Activated T-helper 1 cell treated with Interleukin-2 at 50 U/mL for 16 hours (primary cell): ENCODE measurements at places on chromosomes 3 and 15.

- DNase-seq = no peak
Observed at GRCh38 chr3:49339581-49339940, 292 bp downstream of the USP4 start.

GRCh38 chr3:16886303-16886683, 1.5 kb downstream of the PLCL2 start:
- no peak for DNase-seq

DNA sequence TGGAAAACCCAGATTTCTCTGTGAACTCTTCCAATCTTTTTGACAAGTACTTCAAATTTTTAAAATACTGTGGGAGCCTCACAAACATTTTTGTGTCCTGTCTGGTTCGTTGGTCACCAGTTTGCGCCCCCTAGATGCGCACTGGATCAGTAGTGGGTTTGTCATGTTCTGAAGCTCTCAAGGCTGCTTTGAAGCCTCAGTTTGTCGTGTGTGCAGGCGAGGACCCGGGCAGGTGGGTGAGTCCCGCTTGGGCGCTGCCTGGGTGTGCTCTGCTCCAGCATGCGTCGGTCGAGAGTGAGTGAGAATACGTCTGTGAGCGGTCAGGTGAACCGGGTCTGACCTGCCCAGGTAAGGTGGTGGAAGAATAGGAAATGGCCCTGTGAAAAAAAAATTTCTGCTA, 17.3 kb upstream of the AEN start:
- no peak for DNase-seq

DNA sequence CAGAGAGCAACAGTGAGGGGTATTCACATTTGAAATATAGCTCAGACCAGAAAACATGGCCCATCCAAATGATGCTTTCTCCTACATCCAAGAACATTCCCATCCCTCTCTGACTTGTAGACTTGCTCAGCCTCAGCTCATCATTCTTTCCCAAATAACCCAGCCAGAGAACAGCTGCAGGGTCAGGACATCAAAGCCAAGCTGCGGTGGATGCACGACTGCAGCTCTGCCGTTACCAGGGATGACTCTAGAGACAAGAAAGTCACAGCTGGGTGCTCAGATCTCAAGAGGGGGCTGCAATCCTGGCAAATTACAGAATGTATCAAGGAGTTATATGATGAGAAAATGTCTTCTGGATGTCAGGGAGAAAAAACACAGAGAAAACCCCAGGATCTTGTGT, 944.3 kb downstream of the NTRK3 start:
- DNase-seq = no peak

DNA sequence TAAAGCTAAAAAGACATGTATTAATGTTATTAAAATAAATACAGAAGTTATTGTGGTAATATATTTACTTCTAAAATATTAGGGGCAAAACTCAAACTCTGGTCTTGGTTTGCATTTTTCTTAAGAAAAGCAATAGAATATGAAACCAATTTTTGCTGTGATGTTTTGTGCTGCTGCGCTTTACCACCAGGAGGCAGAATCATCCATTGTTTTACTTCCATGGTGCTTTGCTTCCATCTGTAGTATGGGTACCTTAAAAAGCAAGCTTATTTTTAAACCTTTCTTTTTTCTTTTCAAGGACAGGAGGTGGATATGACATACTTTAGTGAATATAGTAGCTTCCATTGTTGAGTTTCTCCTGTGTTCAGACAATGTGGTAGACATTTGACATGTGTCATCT, 46.6 kb upstream of the MRPL3 start:
- no peak for DNase-seq

DNA sequence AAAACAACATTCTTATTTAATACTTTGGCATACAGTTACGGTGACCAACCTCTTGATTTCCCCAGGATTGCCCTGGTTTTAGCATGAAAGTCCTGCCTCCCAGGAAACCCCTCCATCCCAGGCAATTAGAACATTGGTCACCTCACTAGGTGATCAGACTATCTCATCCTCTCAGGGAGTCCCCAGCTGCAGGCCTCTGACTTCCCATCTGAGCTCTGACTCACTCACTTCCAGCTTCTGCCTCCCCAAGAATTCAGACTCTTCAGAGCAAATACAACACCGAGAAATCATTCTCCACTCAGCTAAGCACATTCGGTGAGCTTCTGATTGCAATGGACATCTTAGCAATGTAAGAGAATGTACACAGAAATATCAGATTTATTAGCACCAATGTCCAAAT, 92.4 kb upstream of the HES1 start:
- no peak for DNase-seq

DNA sequence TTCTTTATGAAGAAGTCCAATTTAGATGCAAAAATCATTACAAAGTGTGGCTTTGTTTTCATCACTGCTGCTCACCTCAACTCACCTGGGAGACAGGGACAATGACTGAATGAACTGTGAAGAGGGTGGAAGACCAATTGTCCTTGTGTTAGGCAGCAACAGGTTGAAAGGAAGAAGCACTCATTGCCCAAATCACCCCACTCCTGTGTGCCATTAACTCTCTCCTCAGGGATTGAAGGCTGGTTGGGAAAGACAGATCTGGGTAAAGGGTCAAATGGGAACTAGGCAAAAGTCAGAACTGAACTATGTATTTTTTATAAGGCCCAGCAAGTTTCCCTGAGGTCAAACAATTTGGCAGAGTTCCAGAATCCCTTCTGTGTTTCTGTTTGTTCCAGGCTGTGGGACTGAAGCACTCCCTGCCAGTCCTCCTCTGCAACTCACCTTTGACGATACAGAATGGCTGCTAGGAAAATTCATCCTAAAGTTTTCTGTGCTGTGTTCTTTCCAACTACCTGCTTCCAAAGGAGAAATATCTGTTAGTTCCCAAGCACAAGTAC, 68.6 kb upstream of the CCDC39 start:
- no peak for DNase-seq

DNA sequence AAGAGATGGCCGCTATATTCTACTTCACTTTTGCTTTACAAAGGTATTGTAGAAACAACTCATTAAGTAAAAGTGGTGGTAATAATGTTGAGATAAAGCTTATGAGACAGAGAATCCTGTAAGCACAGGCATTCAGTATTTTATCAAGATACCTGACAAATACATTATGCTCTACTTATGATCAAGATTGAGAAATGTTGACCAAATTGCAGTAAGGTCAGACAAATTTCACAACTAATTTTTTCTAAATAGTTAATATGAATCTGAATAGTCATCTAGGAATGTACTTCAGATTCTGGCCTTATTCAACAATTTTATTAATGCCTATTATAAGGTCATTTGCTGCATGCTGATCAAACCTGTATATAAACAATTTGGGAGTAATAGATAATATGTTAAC, 95.1 kb upstream of the MBNL1 start:
- no peak for DNase-seq

- DNase-seq = no peak
Observed at GRCh38 chr3:194354315-194354714, 3.2 kb upstream of the CPN2 start.

DNA sequence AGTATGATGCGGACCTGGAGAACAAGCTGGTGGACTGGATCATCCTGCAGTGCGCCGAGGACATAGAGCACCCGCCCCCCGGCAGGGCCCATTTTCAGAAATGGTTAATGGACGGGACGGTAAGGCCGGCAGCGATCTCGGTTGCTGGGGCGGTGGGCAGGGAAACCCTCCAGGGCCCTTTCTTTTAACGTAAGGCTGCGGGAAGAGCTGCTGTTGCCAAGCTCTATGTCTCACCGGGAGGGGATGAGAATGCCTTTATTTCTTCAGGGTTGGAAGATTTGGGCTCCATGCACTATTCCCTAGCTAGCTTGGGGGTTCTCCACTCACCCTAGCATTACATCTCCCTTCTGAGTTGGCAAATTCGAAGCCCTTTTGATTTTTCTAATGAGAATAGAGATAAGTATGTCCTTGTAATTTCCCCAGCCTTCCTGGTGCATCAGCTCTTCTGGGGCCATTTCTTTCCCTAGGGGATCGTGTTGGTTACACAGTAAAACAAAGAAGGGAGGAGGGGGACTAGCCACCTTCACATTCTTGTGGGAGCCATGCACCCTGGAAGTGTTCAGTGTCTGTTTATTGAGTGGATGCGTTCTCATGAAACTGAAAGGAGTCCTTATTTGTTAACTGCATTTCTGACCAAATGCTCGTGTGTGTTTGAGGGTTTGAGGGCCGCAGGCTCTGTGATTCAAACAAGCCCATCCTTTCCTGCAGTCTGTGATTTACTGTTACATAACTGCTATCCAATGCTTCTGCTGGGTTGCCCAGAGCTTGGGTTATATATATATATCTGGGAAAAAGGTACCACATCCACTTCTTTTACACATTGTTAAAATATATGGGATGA, 982 bp downstream of the TAGLN3 start:
- no peak for DNase-seq

GRCh38 chr3:156417559-156418132, 137.3 kb downstream of the SSR3 start:
- no peak for DNase-seq

- no peak for DNase-seq
Observed at GRCh38 chr3:13098192-13098988, 25.2 kb upstream of the IQSEC1 start.

- no peak for DNase-seq
Observed at GRCh38 chr15:58918239-58918638, 15.2 kb downstream of the SLTM start.

- DNase-seq = no peak
Observed at GRCh38 chr3:78604341-78604740, 1163.5 kb downstream of the ROBO1 start.

DNA sequence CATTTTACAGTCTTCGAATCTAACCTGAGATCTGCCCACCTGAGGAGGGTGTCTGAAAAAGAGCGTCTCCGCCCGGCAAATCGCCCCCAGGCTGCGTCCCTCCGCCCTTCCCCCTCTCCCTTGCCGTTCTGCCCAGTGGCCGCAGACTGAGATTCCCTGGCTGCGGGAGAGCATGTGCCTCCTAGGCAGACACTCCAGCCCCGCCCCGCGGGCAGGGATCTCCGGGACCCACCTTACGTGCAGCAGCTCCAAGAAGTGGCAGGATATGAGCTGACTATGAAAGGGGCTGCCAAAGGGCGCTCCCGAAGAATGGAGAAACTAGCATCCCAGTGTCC, 2.7 kb upstream of the WNT5A start:
- DNase-seq = no peak

GRCh38 chr15:37100966-37101215, 542 bp upstream of the MEIS2 start:
- no peak for DNase-seq

DNA sequence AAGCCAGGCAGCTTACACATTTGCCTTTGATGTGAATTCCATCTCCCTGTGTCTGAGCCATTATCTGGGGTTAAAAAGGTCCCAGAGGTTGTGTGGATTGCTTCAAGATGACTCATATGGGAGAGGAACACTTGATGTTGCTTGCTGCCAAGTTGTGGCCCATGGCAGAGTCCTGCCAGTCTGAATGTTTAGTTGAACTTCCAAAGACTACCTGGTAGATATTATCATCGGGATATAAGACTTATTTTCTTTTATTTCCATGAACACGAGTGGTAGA, 85.6 kb downstream of the TJP1 start:
- no peak for DNase-seq

- no peak for DNase-seq
Observed at GRCh38 chr15:55630858-55631257, 42.7 kb upstream of the PYGO1 start.
